ENCODE measurements at places on chromosomes 7 and 10.

- no peak for DNase-seq
Measured at GRCh38 chr10:88076027-88076880, 212.8 kb downstream of the PTEN start.

GRCh38 chr7:130896898-130897514 is 163.0 kb upstream of the KLF14 start:
- no peak for DNase-seq

DNA sequence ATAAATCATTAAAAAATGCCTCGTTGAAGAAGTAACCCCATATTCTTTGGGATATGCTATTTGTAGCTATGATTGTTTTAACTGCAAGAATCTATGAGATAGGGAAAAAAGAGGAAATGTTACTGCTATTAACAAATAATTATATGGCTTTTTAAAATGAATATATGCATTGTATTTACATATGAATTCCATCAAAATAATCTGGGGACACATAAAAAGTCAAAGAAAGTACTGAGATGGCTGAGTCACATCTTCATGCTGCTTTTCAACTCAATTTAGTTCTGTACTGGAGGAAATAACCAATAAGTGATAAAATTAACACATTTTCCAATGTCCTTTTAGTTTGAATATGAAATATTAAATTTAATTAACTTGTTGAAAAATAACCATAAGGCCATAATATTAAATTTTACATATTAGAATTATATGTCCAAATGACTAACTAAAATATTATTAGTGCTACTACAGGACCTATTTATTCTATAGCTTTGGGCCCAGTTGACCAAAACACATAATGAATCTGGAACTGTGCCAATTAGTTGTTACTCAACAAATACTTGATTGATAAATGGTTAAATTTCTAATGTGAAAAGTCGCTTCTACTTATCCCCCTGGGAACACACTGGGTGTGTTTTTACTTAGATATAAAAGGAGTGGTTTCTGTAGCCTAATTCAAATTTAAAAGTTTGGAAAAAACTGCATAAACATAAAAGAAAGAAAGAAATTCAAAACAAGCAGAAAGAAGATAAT is 214.6 kb upstream of the PFKP start:
- no peak for DNase-seq

GRCh38 chr10:11604865-11605650 is 6.4 kb downstream of the USP6NL start:
- DNase-seq: no peak

DNA sequence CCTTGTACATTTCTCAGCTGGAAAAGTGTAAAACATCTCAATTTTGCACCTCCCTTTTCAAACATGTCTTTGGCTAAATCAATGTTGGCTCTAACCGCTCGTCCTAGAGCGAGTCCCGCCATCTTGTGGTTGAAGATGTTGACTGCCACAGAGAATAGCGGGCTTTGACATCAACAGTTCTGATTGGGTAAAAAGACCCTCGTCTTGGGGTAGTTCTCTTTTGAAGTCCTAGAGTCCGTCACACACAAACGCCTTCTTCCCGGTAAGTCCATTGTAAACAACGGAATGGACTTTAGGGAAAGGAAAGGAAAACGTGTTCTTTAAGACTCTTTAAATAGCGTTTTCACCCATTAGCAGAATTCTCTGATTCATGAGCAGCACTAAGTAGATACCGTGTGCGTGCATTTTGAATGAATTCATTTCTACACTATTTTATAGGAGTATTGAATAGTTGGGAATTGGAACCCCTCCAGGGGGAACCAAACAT is 452 bp upstream of the RPP30 start:
- DNase-seq: no peak

- DNase-seq: no peak
Measured at GRCh38 chr7:24245362-24245761, 38.6 kb upstream of the NPY start.

- DNase-seq: no peak
Measured at GRCh38 chr10:8705415-8705814, 650.9 kb downstream of the GATA3 start.

DNA sequence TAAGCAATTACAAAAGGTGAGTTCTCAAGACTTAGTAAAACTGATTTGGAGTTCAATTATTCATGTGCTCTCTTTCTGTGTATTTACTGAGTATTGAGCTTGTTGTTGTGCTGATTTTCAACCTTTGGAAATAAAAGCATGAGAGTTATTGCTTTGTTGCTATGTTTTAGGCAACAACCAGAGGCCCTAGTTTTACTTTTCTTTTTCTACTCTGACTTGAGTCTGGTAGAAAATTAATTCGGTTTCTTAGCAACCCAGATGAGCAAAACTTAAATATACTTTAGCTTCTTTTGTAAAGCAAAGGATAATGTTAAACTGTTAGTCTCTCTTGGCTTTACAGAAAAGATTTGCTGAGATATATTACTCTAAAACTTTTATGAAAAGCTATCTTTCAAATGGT is 66.4 kb upstream of the SCIN start:
- DNase-seq: no peak

DNA sequence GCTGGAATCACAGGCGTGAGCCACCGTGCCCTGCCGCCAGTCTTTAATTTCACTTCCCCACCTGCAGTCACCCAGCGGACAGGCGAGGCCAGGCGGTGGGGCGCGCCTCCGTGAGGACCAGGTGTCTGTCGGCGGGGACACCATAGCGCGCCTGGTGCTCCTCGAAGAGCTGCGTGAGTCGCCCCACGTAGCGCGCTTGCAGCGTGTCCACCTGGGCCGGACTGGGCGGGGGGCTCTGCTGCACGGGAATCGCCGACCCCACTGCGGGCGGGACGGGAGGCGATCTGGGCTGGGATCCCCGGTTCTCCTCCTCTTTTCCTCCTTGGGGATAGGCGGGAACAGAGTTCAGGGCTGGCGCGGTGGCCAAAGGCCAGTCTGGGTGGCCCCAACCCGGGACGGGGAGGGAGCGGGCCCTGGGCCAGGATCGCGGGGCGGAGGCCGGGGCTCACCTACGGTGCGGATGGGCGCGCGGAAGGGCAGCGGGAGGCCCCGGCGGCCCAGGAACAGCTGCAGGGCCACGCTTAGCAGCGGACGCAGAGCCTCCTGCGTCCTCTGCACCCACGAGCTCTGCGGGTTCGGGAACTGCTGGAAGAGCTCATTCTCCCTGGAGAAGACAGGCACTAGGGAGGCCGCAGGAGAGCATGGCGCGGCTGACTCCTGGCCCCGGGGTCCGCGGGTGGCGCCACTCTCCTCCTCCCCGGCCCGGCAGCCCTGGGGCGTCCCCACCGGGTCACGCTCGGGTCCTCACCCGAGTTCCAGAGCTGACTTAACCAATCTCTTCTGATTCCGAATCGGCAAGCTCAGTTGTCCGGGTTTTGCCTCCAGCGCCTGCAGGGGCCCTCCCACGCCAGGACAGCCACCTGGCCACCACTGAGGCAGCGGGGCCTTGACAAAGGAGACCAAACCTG is 1.1 kb upstream of the MOGAT3 start:
- no peak for DNase-seq

DNA sequence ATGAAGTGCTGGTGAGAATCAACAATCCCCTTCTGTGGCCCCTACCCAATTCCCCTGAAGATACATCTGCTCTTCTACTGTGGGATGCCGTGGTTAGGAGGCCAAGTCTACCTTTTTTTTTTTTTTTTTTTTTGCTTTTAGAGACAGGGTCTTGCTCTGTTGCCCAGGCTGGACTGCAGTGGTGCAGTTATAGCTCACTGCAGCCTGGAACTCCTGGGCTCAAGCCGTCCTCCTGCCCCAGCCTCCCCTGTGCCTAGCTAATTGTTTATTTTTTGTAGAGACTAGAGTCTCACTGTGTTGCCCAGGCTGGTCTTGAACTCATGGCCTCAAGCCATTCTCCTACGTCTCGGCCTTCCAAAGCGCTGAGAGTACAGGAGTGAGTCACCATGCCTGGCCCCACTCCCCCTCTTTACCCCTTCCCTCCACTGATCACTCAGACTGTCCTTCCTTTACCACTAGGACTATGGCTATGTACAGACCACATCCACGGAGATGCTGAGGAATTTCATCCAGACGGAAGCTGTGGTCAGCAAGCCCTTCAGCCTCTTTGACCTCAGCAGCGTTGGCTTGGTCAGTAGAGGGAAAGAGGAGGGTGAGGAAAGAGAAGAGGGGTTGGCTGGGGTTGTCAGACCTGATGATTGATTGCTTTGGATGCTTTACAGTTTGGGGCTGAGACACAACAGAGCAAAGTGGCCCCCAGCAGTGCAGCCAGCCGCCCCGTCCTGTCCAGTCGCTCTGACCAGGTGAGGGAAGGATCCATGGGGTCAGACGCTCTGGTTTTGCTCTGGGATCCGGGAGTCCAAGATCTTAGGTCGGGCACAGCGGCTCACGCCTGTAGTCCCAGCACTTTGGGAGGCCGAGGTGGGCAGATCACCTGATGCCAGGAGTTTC is 1.8 kb downstream of the AP4M1 start:
- no peak for DNase-seq

DNA sequence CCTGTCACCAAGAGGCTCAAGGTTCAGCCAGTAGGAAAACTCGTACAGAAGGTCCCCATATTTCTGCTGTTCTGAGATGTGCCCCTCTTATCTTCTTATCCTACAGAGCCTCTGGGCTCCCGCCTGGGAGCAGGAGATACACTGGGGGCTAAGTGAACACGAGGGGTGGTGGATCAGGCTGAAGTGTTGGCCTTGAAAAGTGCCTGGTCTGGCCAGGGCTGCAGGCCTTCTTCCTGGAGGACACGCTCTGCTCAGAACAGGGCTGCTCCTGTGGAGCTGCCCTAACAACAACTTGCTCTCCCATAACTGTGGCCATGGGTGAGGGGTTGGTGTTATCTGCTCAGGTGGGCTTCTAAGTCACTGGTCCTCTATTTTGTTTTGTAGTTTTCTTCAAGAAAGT is 33.7 kb downstream of the C10orf120 start:
- no peak for DNase-seq

- DNase-seq: no peak
Measured at GRCh38 chr10:97427571-97428179, 1.7 kb downstream of the PGAM1 start.

DNA sequence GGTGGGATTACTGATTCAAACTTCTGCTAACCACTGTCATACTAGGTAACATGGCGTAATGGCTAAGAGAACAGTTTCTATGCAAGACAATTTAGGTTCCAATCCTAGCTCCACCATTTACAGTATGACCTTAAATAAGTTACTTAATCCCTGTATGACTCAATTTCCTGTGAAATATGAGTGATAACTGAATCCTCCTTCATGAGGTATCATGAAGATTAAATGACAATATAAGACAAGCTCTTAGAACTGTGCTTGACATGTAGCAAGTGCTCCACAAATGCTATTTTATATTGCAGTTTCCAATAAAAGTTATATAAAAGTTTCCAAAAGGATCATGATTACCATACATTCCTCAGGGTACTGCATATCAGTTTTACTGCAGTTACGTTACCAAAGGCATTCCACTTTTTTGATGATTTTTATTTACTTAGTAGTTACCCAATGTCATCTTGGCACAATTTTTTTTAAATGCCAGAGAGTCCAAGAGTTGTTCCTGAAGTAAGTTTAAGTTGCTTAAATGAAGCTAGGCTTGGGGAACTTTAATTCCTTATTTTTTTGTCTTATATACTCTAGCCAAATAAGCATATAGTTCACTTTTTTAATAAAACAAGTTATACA is 7.1 kb downstream of the DOCK4 start:
- DNase-seq: no peak

- DNase-seq: no peak
Measured at GRCh38 chr10:131775833-131776232, 125.0 kb upstream of the PPP2R2D start.

GRCh38 chr10:61901829-61902444 is 438 bp downstream of the ARID5B start:
- no peak for DNase-seq

GRCh38 chr10:71543608-71544170 is 147.0 kb downstream of the CDH23 start:
- DNase-seq: no peak

GRCh38 chr7:50730446-50731400 is 52.0 kb downstream of the GRB10 start:
- no peak for DNase-seq

DNA sequence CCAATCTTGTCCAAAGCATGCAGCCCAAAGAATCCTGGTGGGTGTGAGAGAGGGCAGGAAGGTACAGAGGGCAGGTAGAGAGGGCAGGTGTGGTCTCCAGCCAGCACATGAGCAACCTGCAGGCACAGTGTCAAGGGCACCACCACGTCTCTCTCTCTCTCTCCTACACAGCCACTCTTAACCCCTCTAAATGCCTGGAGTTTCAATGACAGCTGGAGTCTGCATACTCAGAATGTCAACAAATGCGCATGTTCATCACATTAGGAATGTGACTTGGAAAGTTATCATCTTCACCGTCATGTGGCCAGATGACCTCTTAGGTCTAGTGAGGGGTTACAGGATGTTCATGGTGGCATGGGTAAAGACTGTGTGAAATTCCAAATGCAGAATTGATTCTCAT is 456.8 kb downstream of the SORCS1 start:
- DNase-seq: no peak

- no peak for DNase-seq
Measured at GRCh38 chr10:33681595-33681994, 347.1 kb upstream of the NRP1 start.

DNA sequence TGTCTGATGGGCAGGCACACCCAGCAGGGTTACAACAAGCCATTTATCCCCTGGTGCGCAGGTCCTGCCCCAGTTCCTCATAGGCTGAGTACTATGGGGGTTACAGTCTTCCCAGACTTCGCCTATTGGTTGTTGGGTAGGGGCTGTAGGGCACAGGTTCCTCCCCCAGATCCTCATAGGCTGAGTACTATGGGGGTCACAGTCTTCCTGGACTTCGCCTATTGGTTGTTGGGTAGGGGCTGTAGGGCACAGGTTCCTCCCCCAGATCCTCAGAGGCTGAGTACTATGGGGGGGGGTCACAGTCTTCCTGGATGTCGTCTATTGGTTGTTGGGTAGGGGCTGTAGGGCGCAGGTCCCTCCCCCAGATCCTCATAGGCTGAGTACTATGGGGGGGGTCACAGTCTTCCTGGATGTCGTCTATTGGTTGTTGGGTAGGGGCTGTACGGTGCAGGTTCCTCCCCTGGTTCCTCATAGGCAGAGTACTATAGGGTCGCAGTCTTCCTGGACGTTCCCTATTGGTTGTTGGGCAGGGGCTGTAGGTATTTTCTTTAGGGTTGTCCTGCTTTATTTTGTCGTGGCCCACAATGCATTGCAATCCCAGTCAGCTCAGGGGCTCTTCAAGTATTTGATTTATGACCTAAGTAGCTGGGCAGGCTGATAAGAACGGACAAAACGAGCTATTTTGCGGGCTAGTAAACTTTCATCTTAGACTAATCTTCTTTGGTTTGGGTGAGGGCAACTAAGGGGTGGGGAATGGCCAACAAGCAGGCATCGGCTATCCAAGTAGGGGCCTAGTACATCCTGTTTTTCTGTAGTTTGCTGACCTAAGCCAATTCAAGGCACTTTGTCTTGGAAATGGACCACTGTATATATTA is 3.4 kb downstream of the LRRC27 start:
- no peak for DNase-seq

GRCh38 chr10:93121311-93121710 is 47.6 kb downstream of the CYP26A1 start:
- DNase-seq: no peak

- no peak for DNase-seq
Measured at GRCh38 chr7:116261904-116262303, 51.6 kb downstream of the TES start.

GRCh38 chr10:1551636-1552338 is 185.5 kb downstream of the ADARB2 start:
- DNase-seq: no peak
